ENCODE measurements at places on chromosomes 6 and 20.
A peak's percentile ranks its signal among the peaks of the same experiment; 100 is the strongest.

GRCh38 chr6:25034431-25034921 lies 98.7 kb upstream of the RIPOR2 start:
- DNase-seq, result no peak

DNA sequence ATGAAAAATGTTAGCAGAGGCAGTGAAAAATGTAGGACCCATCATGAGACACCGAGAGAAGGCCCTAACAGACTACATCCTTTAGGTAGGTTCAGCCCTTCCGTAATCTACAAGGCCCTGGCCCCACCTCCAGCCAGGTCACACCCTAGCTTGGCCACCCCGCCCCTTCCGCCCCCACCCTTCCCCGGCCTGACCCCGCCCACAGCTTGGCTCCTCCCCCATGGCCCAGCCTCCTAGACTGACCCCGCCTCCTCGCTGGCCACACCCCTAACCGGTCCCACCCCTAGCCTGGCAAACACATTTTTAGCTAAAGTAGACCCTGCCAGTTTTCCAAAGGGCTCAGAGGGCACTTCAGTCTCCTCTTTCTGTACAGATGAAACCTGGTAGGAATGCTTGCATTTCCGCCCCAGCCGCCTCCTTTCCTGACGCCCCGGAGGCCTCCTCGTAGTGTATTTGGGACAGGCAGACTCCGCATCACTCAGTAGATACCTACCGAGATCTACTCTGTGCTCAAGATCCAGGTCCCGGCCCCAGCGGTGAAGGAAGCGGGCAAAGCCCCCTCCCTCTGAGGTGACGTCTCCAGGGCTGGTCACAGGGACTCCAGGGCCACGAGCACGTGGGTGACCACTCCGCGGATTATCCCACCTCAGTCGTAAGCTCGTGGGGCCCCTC lies 443.5 kb downstream of the PREX1 start:
- DNase-seq, result peak; percentile 90

GRCh38 chr6:16181439-16182297 lies 52.8 kb downstream of the MYLIP start:
- no peak for DNase-seq

GRCh38 chr6:110266996-110267395 lies 86.8 kb downstream of the CDC40 start:
- DNase-seq, result no peak

DNA sequence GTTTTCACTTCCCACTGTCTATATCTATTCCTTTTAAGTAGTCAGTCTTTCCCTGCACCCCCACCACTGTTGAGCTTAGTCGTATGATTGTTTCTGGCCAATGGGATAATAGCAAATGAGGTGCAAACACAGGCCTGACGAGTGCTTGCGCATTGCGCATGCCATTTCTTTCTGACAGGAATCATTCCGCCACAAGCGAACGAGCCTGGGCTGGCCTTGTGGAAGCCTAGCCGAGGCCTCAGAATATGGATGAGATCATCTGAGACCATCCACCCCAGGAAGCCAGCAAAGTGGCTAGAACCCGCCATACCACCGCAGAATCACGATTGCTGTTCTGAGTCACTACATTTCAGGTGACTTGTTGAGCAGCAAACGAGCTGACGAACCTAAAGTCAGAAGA lies 52.2 kb upstream of the PRL start:
- no peak for DNase-seq

DNA sequence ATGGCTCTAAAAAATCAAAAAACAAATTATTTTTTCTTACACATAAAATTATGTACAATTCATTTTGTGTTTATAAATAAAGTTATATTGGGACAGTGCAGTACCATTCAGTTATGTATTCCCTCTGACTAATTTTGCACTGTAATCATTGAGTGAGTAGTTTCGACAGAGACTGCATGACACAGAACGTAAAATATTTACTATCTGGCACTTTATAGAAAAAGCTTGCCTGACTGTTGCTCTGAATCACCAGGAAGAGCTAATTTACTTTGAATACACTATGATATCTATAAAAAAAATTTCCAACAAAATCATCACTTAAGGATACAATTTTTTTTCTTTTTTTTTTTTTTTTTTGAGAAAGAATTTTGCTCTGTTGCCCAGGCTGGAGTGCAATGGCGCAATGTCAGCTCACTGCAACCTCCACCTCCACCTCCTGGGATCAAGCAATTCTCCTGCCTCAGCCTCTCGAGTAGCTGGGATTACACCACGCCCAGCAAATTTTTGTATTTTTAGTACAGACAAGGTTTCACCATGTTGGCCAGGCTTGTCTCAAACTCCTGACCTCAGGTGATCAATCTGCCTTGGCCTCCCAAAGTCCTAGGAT lies 11.0 kb upstream of the KHDC1L start:
- no peak for DNase-seq

GRCh38 chr6:166657531-166657930 lies 30.5 kb upstream of the RPS6KA2 start:
- DNase-seq, result no peak

- no peak for DNase-seq
Measured at GRCh38 chr6:165794179-165794601, 131.1 kb upstream of the PDE10A start.

GRCh38 chr6:88680654-88681053 lies 282.8 kb downstream of the RNGTT start:
- no peak for DNase-seq

DNA sequence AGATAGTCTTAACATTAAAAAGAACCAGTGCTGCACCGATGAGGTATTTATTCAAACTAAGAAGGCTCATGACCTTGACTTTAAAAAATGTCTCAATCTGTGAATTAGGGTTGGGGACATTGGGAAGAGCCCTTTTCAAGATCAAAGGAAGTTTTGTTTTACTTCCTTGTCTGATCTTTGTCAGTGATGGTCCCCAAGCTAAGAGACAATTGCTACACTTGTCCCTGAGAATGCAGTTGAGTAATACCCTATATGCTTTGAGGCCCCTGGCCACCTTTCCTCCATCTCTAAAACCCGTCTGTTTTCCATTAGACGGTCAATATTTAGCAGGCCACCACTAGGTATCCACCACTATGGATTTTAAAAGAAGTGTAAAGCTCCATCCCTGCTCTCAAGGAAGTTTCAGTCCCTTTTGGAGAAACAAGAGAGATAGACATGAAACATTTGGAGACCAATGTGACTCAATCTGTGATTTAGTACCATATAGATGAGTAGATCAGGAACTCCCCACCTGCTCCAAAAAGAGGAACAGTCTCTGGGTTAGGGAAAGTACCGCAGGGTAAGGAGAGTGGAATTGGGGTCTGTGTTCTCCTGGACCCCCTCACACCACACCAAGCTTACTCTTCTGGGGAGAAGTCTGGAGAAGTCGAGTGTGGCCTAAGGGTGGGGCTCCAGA lies 99.1 kb upstream of the ISM1 start:
- DNase-seq, result no peak

GRCh38 chr6:41784581-41785171 lies 2.8 kb upstream of the TOMM6 start:
- no peak for DNase-seq

- no peak for DNase-seq
Measured at GRCh38 chr6:34357937-34358336, 34.5 kb downstream of the NUDT3 start.

DNA sequence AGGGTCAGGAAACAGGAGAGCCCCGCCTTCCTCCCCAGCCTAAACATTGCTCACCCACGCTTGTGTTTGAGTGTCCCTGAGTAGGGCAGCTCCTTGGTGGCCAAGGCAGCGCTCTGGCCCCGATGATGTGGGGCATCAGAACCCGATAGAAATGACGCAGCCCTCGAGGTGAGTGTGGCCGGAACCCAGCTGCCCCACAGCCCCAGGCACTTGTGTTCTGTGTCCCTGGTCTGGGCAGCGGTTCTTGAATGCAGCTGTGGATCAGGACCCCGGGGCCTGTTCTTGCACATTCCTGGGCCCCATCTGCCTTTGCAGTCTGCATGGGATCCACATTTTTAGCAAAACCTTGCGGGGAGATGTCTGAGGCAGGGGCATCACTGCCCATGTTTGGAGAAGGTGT lies 12.8 kb downstream of the RBM38 start:
- DNase-seq, result no peak

- no peak for DNase-seq
Measured at GRCh38 chr6:53797304-53797703, 2.5 kb downstream of the LRRC1 start.

- DNase-seq, result no peak
Measured at GRCh38 chr6:41222513-41222912, 5.6 kb upstream of the TREML4 start.

DNA sequence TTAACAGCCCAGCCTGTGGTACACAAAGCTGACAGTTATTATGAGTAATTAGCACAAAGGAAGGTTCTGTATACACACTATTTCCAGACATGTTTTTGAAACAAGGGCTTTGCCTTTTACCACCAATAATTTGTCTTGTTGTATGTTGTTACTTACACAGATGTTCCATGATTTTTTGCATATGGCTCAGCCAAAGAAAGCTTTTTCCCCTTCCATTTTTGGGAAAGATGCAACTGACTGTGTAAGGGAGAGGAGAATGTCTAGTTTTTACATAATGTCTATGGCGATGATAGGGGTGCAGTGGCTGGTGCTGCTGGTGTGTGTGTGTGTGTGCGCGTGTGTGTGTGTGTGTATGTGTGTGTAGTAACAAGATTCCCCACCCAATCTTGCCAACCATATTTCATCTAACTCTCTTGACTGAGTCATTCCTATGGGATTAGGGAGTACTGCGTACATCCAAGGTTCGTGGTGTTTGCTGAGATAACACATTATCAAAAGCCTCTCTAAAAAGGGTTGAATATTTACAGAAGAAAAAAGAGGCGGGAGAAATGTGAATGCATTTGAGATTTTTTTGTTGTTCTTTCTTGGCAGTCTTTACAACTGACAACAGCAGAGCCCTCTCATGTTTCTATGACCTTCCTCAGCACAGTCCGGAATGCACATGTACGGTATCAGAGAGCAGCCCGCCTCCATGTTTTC lies 192.2 kb downstream of the GMPR start:
- no peak for DNase-seq

DNA sequence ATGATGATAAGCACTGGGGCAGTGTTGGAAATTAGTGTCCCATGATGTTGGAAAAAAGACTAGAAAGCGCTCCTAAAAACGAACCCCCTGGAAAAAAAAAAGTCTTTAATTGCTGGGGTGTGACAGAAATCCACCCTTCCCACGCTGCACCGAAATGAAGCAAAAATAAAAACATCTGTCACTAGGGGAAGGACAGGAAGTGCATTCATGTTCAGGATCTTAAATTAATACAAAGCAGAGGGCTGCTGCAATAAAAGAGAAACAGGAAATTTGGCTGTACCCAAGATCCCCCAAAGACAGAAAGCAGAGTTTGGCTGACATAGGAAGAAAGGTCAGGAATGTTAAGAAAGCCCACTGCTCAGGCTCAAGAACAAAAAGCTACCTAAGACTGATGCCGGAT lies 333.9 kb downstream of the TBC1D32 start:
- no peak for DNase-seq

- no peak for DNase-seq
Measured at GRCh38 chr6:84028350-84028749, 5.2 kb upstream of the MRAP2 start.

DNA sequence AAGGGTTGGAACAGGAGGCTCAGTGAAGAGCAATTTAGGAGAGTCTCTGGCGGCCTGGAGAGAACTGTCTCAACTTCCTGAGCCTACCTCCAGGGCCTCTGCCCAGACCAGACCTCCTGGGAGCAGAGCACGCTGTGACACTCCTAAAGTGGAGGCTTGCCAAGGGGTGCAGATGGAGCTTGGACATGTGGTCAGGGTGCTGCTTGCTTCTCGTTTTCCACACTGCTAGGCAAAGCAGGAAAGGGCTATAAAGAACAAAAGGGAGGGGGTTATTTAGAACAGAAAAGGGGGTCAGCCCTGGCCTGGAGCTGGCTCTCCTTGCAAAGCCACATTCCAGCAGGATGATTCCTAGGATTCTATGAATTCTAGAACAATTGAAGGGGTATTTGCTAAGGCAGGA lies 145.7 kb upstream of the GGTLC1 start:
- no peak for DNase-seq
